ENCODE measurements at places on chromosomes 6 and 20. TPM values are rescaled to one million over a fixed set of nuclear protein-coding genes. Genes with fewer than 3 reads are reported as not detected.
A peak's percentile ranks its signal among the peaks of the same experiment; 100 is the strongest.

- H3K4me3 ChIP-seq = no peak overlapping the region
- no peaks in the 10 kb centered on the region for H3K36me3 ChIP-seq
- no peak for DNase-seq
- no peaks in the 10 kb centered on the region for H3K4me1 ChIP-seq
- no peak overlapping the region for H3K27ac ChIP-seq
- H3K27me3 ChIP-seq = peaks cover 83% of the 10 kb centered on the region
These were observed 78.0 kb upstream of the FOXQ1 start for GRCh38 chr6:1233924-1234323.

PXDC1 gene
- 46.2 TPM for total RNA-seq

DNA sequence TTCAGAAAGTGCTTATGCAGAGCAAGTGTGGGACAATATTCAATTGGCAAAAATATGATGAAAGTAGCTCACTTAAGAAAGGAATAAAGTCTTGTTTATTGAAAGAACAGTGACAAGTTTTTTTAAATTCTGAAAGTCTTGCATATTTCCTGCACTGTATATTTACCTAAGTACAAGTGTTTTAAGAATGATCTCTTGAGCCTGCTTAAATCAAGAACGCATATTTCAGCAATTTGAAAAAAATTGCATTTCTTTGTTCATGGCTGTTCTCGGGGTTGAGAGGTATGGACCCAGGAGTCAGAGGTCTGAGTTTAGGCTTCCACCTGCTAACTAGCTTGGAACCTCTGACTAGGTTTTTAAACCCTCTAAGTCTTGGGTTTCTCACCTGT lies 27.4 kb downstream of the SLC22A3 start:
- no peaks in the 10 kb centered on the region for H3K36me3 ChIP-seq
- no peak overlapping the region for H3K27ac ChIP-seq
- H3K4me3 ChIP-seq = no peak overlapping the region
- DNase-seq = no peak
- peaks cover 9% of the 10 kb centered on the region for H3K4me1 ChIP-seq

OPN5 gene
- not detected for total RNA-seq

KIAA1586 gene
- 6.0 TPM for total RNA-seq

- no peak overlapping the region for H3K4me3 ChIP-seq
- peaks cover 20% of the 10 kb centered on the region for H3K4me1 ChIP-seq
- DNase-seq = peak; percentile 42
These were observed 104.3 kb downstream of the RNF144B start for GRCh38 chr6:18491308-18492045.

DNA sequence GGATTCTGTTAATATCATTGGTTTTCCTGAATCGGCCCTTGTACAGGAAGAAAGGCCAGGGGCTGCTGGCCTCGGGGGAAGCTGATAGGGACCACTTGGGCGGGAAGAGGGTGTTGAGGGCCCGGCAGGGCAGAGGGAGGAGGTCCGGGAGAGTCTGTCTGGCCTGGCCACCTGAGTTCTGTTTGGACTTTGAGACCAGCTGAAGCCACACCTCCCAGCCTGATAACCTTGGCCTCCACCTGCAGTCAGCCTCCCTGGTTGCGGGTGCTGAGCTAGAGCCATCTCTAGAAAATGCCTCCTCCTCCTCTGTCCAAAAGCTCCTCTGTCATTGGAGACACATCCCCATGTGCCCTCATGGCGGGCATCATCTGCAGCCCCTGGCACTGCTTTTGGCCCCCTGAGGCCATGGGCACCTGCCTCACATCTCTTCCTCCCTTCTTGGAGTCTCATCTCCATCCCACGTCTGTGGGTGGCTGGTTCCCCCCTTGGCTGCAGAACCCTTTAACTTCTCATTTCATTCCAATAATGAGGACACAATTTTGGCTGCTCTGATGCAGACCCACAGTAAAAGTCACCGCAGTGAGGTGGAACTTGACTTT lies 16.6 kb downstream of the APCDD1L start:
- DNase-seq = no peak
- no peaks in the 10 kb centered on the region for H3K36me3 ChIP-seq
- no peaks in the 10 kb centered on the region for H3K27me3 ChIP-seq
- no peaks in the 10 kb centered on the region for H3K4me1 ChIP-seq
- H3K4me3 ChIP-seq = no peak overlapping the region

SYNCRIP gene
- total RNA-seq = 63.8 TPM

FNDC11 gene
- 0.40 TPM for total RNA-seq

HMGCLL1 gene
- not detected for total RNA-seq
